ENCODE measurements at places on chromosomes 12 and 14.

DNA sequence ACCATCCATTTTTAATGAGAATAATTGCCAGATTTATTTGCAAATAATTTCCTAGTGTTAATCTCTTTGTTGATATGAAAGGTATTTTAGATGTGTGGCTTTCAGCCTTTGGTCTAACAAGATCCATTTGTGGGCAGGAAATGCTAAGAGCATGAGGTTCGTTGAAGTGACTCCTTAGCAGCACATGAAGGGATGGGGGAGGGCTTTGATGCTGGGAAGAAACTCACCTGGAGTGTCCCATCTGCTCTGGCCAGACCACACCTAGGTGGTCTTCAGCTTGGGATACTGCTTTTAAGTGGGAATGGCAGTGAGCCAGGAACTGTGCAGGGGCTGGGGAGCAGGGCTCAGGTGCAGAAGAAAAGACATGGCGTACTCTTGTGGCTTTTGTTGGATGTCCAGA, 13.6 kb downstream of the SFSWAP start:
- DNase-seq, result no peak

DNA sequence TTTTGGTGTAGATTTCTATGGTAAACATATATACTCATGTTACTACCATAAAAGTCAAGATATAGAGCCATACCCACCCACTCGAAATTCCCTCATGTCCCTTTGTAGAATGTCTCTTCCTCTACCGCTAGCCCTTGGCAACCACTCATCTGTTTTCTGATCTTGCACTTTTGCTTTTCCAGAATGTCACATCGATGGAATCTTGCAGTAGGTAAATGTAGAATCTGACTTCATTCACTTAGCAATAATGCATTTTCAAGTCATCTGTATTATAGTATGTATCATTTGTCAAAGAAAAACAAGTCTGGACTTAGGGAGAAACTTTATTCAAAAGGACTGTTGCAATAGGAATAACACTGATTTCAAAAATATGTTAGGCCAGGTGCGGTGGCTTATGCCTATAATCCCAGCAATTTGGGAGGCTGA, 19.3 kb upstream of the CLEC2D start:
- no peak for DNase-seq

DNA sequence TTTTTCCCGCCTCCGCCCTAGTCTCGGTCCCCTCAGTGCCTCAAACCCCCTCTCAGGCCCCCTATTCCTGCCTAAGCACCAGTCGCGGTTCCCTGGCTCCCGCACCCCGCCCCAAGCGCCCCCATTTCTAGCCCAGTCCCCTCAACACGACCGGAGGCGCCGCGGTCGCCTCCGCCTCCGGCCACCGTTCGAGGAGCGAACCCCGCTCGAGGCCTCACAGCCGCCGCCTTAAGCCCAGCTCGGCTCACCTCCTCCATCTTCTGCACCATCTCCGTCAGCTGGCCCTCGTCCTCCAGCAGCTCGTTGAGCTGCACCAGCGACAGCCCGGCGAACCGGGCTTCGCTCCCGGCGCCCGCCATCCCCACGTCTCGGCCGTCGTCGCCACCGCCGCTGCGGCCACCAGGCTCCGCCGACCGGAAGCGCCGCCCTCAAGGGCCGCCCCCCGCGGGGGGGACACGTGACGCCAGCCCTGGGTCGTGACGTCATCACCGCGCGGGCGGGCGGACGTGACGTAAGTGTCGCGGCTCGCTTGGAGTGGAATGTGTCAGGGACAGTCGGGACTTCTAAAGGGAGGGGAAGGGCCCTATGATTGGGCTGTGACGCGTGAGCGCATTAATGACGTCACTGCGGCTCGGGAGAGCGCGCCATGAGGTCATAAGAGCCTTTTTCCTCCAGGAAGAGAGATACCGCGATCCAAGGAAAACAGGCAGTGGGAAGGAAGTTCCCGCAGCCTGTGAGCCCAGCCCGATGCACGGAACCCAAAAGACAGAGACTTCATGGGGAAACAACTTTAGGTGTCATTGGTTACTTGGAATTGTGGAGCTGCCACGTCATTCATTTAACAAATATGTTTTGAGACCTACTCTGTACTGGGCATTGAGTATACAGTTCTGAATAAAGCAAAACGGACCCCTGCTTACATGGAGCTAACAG, at the start of gene VPS37B:
Gene VPS37B, minus strand, starts transcription at position 421 of the 933 bp plus-strand sequence. Its CDS starts 62 bp downstream, at position 359.
- DNase-seq, result peak; percentile 92

GRCh38 chr12:6771509-6772330, 600 bp upstream of the LAG3 start:
- no peak for DNase-seq

DNA sequence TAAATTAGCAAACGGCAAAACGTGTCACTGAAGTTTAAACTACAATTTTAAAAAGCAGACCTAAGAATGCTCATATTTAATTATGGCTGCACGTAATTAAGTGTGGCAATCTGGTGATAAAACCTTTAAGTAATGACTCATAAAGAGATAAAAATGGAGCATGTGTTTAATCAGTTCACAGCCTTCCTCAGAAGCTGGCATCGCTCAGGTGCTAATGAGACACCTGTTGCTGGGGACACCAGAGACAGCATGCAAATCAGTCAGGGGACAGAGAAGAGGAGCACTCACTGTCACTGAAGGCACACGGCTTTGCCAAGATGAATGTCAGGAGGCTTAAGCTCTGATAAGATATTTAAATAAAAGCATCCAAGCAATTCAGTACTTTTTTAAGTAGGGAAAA, 840.3 kb downstream of the GALC start:
- no peak for DNase-seq

DNA sequence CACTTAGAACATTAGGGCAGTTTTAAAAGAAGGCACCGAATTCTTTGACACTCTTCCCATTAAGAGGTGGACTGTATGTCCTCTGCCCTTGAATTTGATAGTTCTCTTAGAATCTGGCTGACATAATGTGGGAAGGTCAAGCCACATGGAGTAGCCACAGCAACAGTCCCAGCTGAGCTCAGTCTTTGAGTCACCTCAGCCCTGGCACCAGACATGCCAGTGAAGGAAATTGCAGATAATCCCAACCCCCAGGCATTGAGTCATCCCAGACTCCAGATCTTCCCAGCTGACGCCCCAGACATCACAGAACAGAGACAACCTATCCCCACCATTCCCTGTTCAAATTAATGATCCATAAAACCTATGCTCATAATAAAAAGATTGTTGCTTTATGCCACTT, 83.4 kb downstream of the GTF2A1 start:
- DNase-seq, result no peak

DNA sequence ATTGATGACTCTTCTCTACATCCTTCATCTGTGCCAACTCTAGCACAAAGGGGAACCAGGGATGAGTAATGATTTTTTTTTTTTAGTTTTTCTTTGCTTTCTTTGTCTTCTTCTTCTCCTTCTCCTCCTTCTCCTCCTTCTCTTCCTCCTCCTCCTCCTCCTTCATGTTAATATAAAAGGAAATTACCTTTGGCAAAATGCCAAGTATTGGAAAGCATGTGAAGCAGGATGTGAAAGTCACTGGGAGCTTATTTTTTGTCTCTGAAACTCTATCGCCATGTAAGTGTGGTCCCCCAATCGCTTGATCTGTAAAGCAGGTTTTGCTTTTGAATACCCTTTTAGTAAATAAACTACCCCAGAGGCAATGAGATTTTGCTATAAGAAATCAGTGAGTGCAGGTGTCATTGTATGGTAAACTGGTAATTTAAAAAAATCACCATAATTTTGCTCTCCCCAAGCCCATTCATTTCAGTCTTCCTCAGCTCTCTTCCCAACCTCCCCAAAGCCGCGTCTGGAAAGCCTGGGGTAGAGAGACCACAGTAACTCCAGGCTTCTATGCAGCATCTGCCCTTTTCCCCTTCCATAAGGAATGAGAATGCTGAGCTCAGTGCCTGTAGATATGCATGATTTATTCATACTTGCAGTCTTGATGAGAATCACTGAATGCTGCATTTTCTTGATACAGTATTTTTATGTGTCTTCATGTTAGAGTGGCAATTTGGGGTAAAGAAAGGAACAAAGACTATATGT, 388.7 kb downstream of the TMEM117 start:
- no peak for DNase-seq

- DNase-seq, result no peak
Measured at GRCh38 chr12:46342562-46343033, 30.0 kb downstream of the SLC38A2 start.

- no peak for DNase-seq
Measured at GRCh38 chr12:71725011-71725410, 29.7 kb upstream of the RAB21 start.

DNA sequence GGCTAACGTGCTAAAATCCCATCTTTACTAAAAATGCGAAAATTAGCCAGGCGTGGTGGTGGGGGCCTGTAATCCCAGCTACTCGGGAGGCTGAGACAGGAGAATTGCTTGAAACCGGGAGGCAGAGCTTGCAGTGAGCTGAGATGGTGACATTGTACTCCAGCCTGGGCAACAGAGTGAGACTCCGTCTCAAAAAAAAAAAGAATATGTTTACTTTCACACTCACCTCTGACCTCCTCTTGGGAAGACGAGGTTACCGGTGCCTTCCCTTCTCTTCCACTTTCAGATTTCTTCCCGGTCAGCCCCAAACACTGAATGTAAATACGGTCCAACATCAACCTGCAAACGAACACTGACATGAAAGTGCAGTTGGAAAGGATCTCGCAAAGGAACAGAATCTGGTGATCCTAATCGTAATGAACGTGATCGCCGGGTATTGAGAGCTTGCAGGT, 31.8 kb upstream of the PPP1R13B start:
- DNase-seq, result no peak

DNA sequence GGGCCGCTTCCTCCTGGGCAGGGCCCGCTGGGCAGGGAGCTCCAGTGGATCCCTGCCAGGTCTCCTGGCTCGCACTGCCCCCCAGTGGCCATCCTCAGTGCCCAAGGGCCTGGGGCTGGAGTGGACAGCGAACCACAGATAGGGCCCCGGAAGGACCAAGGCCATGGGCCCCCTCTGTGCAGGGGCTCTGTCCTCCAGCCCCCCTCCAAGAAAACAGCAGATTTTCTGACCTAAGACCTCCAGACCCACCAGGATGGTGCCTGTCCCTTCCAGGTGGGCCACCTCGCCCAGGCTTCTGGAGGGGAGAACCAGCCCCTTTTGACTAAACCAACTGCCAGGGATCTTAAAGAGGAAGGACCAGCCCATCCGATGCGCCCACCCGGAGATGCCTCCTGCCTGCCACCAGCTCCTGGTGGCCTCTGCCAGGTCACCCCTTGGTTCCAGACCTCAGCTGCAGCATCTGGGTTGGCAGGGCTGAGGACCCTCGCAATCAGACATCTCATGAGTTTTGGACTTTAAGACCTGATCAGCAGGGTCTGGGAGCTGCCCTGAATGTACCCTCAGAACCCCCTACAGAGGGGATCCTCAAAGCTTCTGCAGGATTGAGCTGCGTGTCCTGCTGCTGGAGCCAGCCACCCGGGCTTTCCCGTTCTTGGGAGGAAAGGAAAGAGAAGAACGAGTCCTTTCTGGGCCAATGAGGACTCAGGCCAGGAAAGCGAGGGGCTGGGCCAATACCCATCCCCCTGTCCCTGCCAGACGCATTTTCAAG, 325.8 kb upstream of the DIO3 start:
- DNase-seq, result peak; percentile 75

DNA sequence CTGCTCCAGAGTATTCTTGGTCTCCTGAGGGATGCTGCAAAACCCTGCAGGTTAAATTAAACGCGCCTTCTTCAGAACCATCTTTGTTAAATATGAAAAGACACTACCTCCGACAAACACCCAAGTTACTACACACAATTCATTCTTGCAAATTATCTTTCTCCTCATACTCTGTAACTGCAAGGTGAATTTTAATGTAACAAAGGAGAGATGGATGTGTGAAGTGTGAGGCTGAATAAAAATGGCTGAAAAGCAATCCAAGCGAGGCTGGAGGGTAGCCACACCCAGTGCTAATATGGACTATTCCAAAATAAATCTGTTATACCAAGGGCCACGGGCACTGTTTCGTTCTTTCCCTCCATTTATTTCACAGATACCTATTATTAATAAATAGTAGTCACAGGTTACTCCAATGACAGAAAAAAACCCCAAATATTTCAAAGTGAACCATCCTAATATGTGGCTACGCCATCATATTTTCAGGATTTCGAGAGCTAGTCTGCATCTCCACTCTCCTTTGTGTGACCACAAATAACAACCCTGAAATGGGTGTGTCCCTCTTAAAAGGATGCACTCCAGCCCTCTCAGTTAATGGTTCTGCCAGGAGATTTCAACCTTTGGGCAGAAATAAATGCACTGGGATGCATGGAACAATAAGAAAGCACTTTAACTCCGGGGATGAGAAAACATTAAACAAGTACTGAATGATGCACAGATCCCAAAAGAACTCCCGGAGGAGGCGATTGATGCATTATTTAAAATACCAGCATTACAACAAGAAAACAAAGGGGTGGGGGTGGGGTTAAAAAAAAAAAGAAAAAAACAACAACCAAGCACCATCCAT, 53.1 kb upstream of the CCDC175 start:
- DNase-seq, result no peak

- no peak for DNase-seq
Measured at GRCh38 chr14:61171727-61172126, 109.4 kb downstream of the TMEM30B start.

GRCh38 chr12:57221169-57221917, 4.7 kb downstream of the NXPH4 start:
- DNase-seq, result no peak

GRCh38 chr12:1453810-1454209, 140.6 kb downstream of the FBXL14 start:
- no peak for DNase-seq

GRCh38 chr12:130826151-130826801, 12.8 kb downstream of the STX2 start:
- peak; percentile 41 for DNase-seq

- no peak for DNase-seq
Measured at GRCh38 chr12:110077800-110078199, 29.5 kb upstream of the C12orf76 start.

GRCh38 chr12:49341777-49342065, 4.7 kb upstream of the C1QL4 start:
- DNase-seq, result no peak

GRCh38 chr14:88232771-88233170, 90.3 kb downstream of the KCNK10 start:
- DNase-seq, result no peak

- no peak for DNase-seq
Measured at GRCh38 chr12:2804393-2805142, 7.9 kb upstream of the ITFG2 start.

GRCh38 chr14:74217672-74218448, 21.4 kb upstream of the VSX2 start:
- peak; percentile 88 for DNase-seq

DNA sequence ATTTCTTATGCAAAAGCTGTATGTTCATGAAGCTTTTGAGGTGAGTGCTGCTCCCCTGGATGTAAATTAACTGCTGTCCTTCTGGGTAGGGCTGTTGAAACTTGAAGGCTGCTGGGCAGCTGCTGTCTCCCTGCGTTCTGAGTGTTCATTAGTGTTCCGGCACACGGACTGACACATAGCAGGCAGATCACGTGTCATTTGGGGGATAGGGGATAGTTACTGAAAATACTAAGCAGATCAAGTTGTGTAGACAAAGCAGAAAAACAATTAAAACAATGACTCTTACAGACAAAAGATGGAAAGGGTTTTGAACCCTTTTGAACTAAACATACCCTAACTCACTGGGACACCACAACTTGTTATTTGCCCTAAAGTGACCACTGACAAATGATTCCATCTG, 82.5 kb downstream of the PRICKLE1 start:
- no peak for DNase-seq
